Karpas-422 (cell line): ENCODE measurements at places on chromosomes 4 and X. TPM values are rescaled to one million over a fixed set of nuclear protein-coding genes. Genes with fewer than 3 reads are reported as not detected.

The SRPK3 gene
- total RNA-seq = not detected in 2 replicates

The ANXA5 gene
- total RNA-seq = 67.2 and 89.5 TPM in 2 replicates

The NKX1-1 gene
- total RNA-seq = not detected in 2 replicates

The TLR7 gene
- 0.29 and 0.86 TPM in 2 replicates for total RNA-seq

The MAGEA1 gene
- total RNA-seq = 31.6 and 46.4 TPM in 2 replicates

The MXRA5 gene
- total RNA-seq = not detected in 2 replicates

The FDCSP gene
- total RNA-seq = not detected in 2 replicates
